ENCODE measurements at places on chromosomes 3 and 15.

- DNase-seq = no peak
Observed at GRCh38 chr3:112634786-112635541, 6.0 kb downstream of the CCDC80 start.

DNA sequence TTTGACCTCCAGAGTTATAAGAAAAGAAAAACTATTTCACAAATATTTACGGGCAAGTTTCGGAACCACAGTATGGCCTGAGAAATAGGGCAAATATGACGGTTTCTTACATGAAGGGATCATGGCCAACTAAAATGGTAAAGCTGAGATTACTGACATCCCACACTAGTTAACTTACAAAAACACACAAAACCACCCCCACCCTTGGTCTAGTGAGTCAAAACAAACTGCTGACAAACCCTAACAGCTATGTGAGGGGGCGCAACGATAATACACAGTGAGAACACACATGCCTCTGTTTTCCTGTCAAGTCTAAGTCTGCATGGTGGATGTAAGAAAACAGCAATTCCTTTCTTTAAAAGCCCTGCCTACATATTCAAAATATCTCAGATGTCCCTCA, 32.3 kb downstream of the CBLB start:
- peak; percentile 86 for DNase-seq

- peak; percentile 87 for DNase-seq
Observed at GRCh38 chr3:12227833-12228232, 61.0 kb upstream of the PPARG start.

DNA sequence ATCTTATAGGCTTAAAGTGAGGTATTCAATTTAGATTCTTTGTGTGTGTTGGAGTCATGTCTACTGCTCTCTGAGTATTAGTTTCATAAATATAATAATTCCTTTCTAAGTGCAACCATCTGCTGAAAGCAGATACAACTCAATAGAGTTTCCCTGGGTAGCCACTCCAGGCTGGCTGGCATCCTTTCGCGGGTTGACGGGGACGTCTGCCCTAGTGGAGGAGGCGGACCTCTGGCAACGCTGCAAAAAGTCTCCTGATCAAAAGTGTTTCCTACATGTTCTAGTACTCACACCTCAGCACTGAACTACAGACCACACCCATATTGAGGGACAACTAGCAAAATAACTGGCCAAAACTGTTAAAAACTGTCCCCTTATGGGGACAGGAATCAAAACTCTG, 2.5 kb downstream of the MOBP start:
- DNase-seq = no peak

DNA sequence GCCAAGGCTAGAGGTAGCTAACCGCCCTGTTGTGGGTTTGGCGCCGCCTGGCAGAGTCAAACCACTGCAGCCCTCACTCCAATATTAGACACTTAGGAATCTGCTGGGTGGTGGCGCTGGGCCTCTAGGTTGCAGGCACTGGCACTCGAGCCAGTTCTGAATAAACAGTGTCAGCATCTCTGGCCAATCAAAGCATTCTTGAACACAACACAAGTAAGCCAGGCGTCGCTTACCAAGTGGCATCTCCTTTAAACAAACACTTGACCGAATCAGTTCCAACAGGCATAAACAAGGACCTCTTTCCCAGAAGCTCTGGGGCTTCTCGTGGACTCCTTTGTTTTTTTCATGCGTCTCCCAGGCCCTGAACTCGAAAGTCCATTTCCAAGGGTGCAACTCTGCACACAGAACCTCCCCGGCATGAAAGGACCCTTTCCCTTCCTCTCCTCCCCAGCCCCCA, 82.3 kb downstream of the LRIG1 start:
- no peak for DNase-seq

DNA sequence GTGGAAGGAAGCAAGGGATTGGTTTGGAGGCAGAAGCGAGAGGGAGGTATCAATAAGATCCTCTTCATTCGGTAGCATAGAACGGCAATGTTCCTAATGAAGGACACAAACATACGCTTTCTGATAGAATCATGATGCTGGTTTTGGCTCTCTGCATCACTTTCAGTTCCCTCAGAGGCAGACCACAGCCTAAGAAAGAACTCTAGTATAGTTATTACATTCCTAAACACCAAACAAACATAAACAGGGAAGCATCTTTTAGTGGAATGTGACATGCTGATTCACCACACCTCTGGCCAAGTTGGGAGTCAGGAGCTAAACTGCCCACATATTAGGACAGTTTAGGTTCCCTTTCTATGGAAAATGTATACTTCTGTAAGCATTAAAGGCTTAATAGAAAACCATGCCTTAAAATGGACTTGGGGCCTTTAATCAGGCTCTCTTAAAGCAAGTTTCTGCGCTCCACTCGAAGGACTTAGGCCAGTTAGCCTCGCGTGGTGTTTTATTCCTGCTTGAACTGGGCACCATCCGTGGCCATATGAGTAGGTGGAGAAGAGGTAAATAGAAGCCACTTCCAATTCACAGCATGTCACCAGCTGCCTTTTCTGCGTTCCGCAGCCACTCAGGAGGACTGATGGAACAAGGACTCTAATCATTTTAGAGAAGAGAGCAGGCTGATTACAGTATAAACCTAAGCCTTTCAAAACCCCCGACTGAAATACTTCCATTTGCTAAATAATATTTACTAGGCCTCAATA, 53.7 kb downstream of the CD47 start:
- DNase-seq = peak; percentile 15
